Stimulated activated CD4-positive, alpha-beta T cell treated with anti-CD3 and anti-CD28 coated beads, Interleukin-4, amount 100 ng/mL, for 1 hour (primary cell): ENCODE measurements at places on chromosomes 7 and 10.
A peak's percentile ranks its signal among the peaks of the same experiment; 100 is the strongest.

- peak; percentile 73 for DNase-seq
Observed at GRCh38 chr7:26202019-26202990, 760 bp downstream of the CBX3 start.

GRCh38 chr7:21962677-21963076 lies 17.0 kb upstream of the CDCA7L start:
- DNase-seq: no peak

GRCh38 chr10:128097783-128098182 lies 28.4 kb downstream of the MKI67 start:
- no peak for DNase-seq

DNA sequence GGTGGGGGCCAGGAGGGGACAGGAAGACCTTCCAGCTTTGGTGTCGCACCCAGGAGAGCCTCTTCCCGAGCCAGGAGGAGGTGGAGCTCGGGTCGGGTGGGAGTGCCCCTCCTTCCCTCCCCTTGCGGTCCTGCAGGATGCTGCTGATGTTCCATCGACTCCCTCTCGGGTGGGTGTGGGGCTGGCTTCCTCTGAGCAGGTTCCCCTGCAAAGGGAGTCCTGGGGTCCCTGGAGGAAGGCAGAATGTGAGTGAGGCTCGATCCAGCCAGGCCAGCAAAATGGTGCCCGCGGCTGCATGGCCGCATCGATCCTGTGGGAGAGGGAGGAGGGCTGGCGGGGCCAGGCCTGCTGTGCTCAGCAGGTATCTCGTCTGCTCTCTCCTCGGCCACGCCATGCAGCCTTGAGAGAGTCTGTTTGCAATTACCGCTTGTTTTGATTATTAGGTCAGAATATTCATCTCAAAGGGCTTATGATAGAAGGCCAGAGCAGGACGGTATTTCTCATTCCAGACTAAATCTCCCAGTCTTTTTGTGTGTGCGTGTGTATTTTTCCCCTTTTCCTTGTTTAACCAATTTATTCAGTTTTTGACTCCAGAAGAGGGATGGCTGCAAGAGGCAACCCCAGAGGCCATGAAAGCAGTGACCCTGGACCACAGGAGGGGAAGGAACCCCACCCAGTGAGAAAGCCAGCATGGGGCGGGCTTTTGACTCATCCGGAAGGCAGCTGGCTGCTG lies 137.3 kb upstream of the ZMIZ1 start:
- DNase-seq: no peak

DNA sequence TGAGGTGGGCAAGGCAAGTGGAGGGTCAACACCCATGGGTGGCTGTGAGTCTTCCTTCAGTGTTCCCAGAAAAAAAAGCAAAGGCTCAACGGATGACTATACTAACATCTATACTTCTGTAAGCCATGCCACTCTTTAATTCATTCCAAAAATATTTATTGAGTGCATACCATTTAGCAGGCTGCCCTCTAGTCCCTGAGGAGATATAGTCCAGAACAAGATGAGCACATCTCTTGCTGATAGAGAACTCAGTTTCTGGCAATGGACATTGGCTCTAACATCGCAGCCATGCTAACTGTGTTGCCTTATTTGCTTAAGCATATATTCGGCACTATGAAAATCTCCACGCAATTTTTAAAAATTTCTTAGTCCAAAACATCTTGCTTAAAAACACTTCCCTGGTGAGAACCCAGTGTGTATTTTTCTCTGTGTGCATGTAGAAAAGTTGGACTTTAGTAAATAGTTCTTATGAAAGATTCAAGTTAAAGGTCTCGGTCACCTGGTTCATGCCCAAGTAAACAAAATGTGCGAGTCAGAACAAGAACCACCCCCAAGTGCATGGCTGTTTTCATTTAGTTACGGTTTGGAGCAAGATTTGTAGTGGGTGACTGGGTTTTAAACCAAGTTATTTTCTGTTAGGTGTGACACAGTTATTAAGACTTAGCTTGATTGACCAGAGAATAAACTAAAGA lies 69.8 kb downstream of the MET start:
- DNase-seq: no peak

DNA sequence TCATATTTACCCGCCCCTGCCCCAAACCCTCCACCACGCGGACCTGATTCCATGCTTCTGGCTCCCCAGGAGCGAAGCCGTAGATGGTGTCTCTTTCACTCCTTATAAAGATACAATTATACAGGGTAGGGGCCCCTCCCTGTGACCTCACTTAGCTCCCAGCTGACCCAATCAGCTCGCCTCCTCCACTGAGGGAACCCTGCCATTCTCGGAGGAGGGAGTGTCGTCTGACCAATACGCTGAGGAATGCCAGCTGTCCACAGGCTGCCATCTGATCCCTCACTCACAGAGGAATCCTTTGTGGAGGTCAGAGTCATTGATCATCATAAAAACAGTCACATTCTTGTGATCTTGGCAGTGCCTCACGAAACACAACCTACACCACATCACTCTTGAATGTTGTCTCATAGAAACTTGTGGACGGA lies 67.5 kb upstream of the INSIG1 start:
- no peak for DNase-seq

- no peak for DNase-seq
Observed at GRCh38 chr7:74097937-74098614, 14.5 kb downstream of the LIMK1 start.

- DNase-seq: no peak
Observed at GRCh38 chr7:13911909-13912308, 77.6 kb downstream of the ETV1 start.

DNA sequence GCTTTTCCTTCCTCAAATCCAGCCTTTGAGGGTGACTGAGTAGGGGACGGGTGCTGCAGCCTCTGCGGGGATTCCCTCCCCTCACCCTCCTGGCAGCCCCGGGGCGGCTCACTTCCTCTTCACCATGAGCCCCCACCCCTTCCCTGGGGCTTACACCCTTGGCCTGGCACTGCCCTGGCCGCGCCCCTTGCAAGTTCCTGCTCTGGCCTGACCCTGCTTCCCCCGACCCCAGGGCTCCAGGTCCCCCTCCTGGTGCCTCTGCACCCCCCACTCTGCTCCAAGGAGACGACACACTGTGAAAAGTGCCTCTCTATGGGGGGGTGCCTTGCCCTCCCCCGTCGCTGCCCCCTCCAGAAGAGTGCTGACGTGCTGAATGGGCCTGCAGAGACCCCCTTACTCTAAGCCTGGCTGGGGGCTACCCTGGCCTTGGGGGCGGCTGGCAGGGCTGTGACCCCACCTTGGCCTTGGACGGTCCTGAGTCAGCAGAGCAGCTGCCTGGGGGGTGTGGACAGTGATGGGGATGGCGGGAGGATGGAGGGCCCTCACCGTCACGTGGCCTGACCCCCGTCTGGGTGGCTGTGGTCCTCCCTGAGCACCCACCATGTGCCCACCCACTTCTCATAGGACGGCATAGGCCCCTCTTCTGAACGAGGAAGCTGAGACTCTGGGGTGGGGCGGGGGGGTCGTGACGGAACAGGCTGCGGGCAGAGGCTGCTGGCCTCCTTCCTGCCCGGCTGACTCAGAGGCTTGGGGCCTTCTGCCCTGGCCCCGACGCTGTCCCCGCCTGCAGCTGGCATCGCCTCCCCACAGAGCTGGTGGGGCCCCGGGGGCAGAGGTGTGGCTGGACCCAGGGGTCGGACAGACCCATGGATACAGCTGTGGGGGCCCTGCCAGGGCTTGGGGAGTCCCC lies 9.8 kb downstream of the LFNG start:
- DNase-seq: no peak

- no peak for DNase-seq
Observed at GRCh38 chr7:100544386-100544785, 5.4 kb downstream of the AGFG2 start.

- DNase-seq: no peak
Observed at GRCh38 chr7:45889367-45890067, 1.2 kb downstream of the IGFBP1 start.
